GM19239 (cell line): ENCODE measurements at places on chromosomes 13 and 19.

DNA sequence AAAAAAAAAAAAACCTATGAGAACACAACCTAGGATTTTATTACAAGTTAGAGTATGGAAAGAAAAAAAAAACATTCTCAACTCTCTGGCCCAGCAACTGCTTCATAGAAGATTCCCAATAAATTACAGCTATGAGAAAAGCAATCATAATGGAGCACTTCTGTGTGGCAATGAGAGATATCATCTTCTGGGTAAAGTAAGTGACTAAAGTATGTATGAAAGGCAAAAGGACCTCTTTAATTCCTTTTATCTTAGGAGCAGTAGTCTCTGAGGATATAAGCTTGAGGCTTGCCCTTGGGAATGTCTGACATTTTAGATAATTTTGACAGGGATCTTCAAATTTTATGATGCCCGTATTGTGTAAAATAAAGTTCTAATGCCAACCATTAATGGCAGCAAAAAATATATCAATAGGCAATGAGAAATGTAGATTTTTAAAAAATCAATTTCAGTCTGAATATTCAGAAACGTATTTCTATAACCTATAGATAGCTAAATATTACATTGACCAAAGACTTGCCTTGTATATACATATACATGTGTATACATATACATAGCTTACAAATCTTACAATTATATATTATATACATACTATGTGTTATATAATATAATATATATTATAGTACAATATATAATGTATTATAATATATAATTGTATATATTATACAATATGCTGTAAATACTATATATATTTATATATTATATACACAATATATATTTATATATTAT lies 823.9 kb upstream of the SLITRK1 start:
- DNase-seq: no peak

- no peak for DNase-seq
Measured at GRCh38 chr19:12784394-12784870, 6.9 kb upstream of the JUNB start.

GRCh38 chr13:99418843-99419140 lies 82.5 kb upstream of the TM9SF2 start:
- DNase-seq: no peak

GRCh38 chr19:14768001-14768400 lies 10.4 kb downstream of the ADGRE2 start:
- DNase-seq: no peak
